Psoas muscle (tissue), 8 donors: ENCODE measurements at places on chromosomes 16 and 17. TPM values are rescaled to one million over a fixed set of nuclear protein-coding genes. Genes with fewer than 3 reads are reported as not detected.
A peak's percentile ranks its signal among the peaks of the same experiment; 100 is the strongest.

GRCh38 chr17:78414178-78415162 is 36.0 kb downstream of the PGS1 start:
- no peak for DNase-seq

DNA sequence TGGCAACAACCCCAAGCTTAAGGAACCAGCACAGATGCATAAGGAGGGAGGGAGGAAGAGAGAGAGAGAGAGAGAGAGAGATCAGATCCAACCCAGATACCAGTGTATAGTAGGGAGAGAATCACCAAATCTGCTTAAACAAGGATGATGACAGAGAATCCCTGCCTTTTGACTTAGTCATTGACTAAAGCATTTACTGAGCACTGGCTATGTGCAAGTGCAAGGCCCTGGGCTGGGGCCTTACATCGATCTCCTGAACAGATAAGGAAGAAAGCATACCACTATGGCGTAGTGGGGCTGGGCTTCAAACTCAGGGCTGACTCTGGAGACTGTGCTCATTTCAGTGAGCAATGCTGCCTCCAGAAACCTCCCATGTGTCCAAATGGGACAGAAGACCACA is 15.8 kb downstream of the TSNAXIP1 start:
- DNase-seq, result no peak

Gene KSR1
- 93.0 TPM for total RNA-seq

Gene SAP30BP
- 68.5 TPM for total RNA-seq

DNA sequence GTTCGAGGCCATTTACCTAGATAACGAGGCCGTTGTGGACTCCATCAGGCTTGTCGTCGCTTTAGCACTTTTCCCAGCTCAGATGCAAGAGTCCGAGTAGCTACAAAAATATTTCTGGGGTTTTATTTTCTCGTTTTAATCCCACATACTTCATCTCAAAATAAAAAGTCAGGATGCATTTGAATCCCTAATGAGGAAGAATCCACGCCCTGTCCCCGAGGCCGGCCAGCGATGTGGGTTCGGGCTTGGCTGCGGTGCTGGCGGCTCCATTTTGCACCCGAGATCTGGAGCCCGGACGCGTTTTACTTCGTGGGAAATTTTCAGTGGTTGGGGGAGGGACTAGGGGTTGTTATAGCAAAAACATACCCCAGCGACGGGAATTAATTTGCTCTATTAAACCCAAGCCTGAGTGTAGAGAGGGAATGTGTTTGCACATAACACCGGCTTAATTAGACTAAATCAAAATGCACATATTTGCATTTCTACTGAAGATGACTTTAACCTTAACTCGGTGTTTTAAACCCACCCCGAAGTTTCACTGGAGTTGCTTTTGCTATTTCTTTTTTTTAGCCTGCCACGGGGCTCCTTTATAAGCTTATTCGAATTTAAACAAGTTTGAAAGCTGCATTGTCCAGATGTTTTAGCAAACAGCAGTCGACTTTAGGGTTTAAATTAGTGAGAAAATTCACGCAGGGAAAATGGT is 4.8 kb downstream of the IRX5 start:
- DNase-seq, result no peak

- no peak for DNase-seq
Measured at GRCh38 chr16:15970202-15970601, 20.8 kb downstream of the ABCC1 start.

DNA sequence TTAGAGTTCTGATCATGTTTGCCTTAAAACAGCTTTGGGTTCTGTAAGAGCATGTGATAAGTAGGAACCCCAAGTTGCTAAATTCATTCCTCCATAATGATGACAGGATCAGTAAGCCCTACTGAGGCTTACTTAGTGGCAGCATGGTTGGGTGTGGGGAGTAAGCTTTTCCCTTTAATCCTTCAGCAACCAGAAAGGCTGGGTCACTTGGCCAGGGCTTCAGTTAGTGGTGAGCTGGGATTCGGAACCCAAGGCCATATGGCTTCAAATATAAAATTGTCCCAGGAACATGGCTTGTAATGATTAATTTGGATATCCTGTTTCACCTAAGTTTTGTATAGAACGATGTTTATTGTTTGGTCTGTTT is 850 bp downstream of the GINS3 start:
- no peak for DNase-seq

Gene CACNB1
- 274 TPM for total RNA-seq

Gene TMEM114
- not detected for total RNA-seq

Gene HS3ST2
- total RNA-seq, result 1.6 TPM

DNA sequence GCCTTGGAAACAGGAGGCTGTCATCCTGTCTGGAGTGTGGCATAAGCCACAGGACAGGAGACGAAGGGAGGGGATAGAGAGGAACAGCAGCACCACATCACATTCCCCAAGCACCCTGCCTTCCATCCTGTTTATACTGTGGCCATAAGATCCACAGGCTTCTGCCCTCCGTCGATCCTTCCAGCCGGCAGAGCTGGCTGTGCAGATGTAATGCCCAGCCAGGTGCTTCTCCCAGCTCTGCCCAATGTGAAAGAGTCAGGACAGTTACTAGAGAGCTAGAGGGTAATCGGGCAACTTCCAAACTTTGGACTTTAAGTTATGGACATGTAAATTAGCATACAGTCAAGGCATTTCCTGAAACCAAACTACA is 368.4 kb downstream of the SOX9 start:
- DNase-seq, result no peak

DNA sequence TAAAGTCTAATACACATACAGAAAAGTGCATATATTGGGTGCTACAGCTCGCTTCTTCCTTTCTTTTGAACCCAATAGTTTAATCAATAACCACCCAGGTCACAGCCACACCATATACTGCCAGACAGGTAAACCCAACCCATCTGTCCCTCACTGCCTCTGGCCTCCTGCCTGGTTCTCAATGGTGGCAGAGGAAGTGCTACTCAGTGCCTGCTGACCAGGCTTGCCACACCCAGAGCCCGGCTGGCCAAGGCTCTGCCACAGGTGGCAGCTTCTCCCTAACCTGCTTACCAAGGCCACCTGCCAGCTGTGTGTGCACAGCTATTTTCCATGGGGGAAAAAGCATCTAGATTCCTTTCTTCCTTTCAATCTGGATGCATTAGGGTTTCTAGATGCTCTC is 584 bp downstream of the PMP22 start:
- DNase-seq, result peak; percentile 77

GRCh38 chr16:1945559-1946391 is 2.8 kb upstream of the MSRB1 start:
- DNase-seq, result no peak

DNA sequence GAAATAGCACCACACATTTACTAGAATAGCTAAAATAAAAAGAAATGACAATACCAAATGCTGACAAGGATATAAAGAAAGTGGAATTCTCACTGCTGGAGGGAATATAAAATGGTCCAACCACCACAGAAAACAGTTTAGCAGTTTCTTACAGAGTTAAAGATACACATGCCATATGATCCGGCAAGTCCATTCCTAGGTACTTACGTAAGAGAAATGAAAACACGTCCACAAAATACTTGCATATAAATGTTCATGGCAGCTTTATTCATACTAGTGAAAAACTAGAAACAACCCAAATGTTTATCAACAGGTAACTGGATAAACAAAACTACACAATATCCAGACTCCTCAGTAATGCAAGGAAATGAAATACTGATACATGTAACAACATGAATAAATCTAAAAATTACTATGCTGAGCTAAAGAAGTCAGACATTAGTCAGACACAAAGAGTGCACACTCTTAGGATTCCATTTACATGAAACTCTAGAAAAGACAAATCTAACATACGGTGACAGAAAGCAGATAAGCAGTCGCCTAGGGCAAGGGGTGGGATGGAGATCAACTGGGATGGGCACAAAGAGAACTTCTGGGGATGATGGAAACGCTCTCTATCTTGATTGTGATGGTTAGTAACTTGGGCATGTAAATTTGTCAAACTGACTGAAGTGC is 76.4 kb downstream of the SMG6 start:
- DNase-seq, result no peak
